ENCODE measurements at places on chromosomes 6 and 20. TPM values are rescaled to one million over a fixed set of nuclear protein-coding genes. Genes with fewer than 3 reads are reported as not detected.

FKBP1C gene
- 0.38 TPM for polyA plus RNA-seq

TNF gene
- polyA plus RNA-seq: not detected

ADGRG6 gene
- polyA plus RNA-seq: not detected

GPR6 gene
- polyA plus RNA-seq: not detected

RSPO4 gene
- not detected for polyA plus RNA-seq

SNAP91 gene
- 112 TPM for polyA plus RNA-seq

PLEKHG1 gene
- 0.15 TPM for polyA plus RNA-seq

CALHM5 gene
- not detected for polyA plus RNA-seq

PRR18 gene
- 0.15 TPM for polyA plus RNA-seq

SNAP25 gene
- polyA plus RNA-seq: 1,248 TPM

HUS1B gene
- not detected for polyA plus RNA-seq

CST4 gene
- not detected for polyA plus RNA-seq

CFAP61 gene
- 12.1 TPM for polyA plus RNA-seq

ABHD16B gene
- polyA plus RNA-seq: not detected

ETV7 gene
- not detected for polyA plus RNA-seq

DACT2 gene
- polyA plus RNA-seq: not detected

NR2E1 gene
- not detected for polyA plus RNA-seq
